ENCODE measurements at places on chromosomes 12 and 14. TPM values are rescaled to one million over a fixed set of nuclear protein-coding genes. Genes with fewer than 3 reads are reported as not detected.

EXOC3L4 gene
- total RNA-seq = not detected

NANOG gene
- under 0.01 TPM for total RNA-seq

TEP1 gene
- total RNA-seq = 12.2 TPM

FAR2 gene
- total RNA-seq = 37.9 TPM

LRRK2 gene
- 11.6 TPM for total RNA-seq

GLT1D1 gene
- 8.1 TPM for total RNA-seq

ZNF891 gene
- total RNA-seq = 30.4 TPM

KLRC2 gene
- total RNA-seq = 0.31 TPM

MED13L gene
- total RNA-seq = 386 TPM

RTN1 gene
- total RNA-seq = 797 TPM

JPH4 gene
- 50.1 TPM for total RNA-seq

CARMIL3 gene
- 51.6 TPM for total RNA-seq

MYF6 gene
- not detected for total RNA-seq

TRPV4 gene
- total RNA-seq = 0.31 TPM

ACOT4 gene
- 1.6 TPM for total RNA-seq

GPR132 gene
- total RNA-seq = 0.94 TPM

UNG gene
- 25.4 TPM for total RNA-seq

TOMM20L gene
- not detected for total RNA-seq

KLRF1 gene
- not detected for total RNA-seq

C14orf39 gene
- total RNA-seq = not detected

SLC2A3 gene
- total RNA-seq = 59.5 TPM

CLEC4C gene
- total RNA-seq = not detected

CKB gene
- 304 TPM for total RNA-seq

ATN1 gene
- total RNA-seq = 22.5 TPM

CCNT1 gene
- total RNA-seq = 57.9 TPM

ARHGAP9 gene
- 0.94 TPM for total RNA-seq

KRT6C gene
- not detected for total RNA-seq

CRIP1 gene
- 1.6 TPM for total RNA-seq

RND1 gene
- 29.1 TPM for total RNA-seq

WNT1 gene
- total RNA-seq = not detected

NOVA1 gene
- 107 TPM for total RNA-seq

FOXG1 gene
- 80.4 TPM for total RNA-seq

AKAP3 gene
- 2.5 TPM for total RNA-seq

SLC6A12 gene
- total RNA-seq = 7.8 TPM

KLRK1 gene
- 0.31 TPM for total RNA-seq

PDE3A gene
- 7.5 TPM for total RNA-seq

AQP5 gene
- 0.63 TPM for total RNA-seq

IFNG-AS1 gene
- total RNA-seq = 0.31 TPM

SMIM41 gene
- total RNA-seq = not detected

KRT75 gene
- not detected for total RNA-seq

SLC6A13 gene
- total RNA-seq = 5.6 TPM
